ENCODE measurements at places on chromosomes 16 and 17. TPM values are rescaled to one million over a fixed set of nuclear protein-coding genes. Genes with fewer than 3 reads are reported as not detected.

- DNase-seq = peak; percentile 83
These were observed at the start of gene CHRNE for GRCh38 chr17:4903051-4903818. Gene CHRNE (minus strand): TSS chr17:4903098. CDS start chr17:4903063, 35 bp downstream.

DNA sequence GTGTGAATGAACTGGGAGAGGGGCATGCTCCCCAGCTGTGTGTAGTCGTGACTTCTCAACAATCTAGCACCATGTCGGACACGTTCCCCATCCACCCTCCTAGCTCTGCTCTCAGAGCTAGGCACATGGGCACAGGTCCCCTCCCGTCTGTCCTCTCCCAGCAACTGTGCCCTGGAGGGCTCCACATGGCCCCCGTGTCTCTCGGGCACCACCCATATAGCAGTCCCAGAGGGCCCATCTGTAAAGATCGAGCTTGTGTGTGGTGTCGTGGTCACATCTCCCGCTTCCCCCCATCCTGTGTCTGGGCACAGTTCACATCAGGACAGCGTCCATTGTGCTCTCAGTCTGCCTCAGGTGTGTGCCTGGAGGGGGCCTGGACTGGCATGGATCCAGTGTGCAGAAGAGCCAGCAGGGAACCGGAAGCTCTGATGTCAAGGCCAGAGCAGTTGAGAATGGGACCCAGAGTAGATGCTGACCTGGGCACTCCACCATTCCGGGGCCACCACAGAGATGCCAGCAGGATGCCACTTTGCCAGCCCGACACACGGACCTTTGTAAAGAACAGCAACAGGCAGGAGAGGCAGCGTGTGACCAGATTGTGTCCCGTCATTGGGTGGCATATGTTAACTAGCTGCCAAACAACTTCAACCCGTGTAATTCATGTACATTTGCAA lies 55.7 kb downstream of the MARF1 start:
- DNase-seq = no peak

GRCh38 chr17:41683441-41684007 lies 5.2 kb upstream of the EIF1 start:
- DNase-seq = no peak

- no peak for DNase-seq
These were observed 38.6 kb downstream of the RNF112 start for GRCh38 chr17:19449656-19450055.

- no peak for DNase-seq
These were observed 20.3 kb downstream of the MSI2 start for GRCh38 chr17:57276621-57277020.

GRCh38 chr16:82643936-82644630 lies 17.3 kb downstream of the CDH13 start:
- no peak for DNase-seq

Gene CRYM
- not detected for total RNA-seq

Gene VAT1L
- total RNA-seq = not detected

Gene NGFR
- total RNA-seq = not detected

Gene SYCE1L
- 6.2 TPM for total RNA-seq

Data from PC-9 (cell line).